ENCODE measurements at places on chromosomes 1 and 21.

GRCh38 chr1:241311056-241311746 lies 45.8 kb downstream of the RGS7 start:
- DNase-seq, result no peak

GRCh38 chr1:218971156-218971555 lies 202.5 kb upstream of the LYPLAL1 start:
- no peak for DNase-seq

- no peak for DNase-seq
These were observed 251.6 kb upstream of the DUSP10 start for GRCh38 chr1:221993444-221993948.

DNA sequence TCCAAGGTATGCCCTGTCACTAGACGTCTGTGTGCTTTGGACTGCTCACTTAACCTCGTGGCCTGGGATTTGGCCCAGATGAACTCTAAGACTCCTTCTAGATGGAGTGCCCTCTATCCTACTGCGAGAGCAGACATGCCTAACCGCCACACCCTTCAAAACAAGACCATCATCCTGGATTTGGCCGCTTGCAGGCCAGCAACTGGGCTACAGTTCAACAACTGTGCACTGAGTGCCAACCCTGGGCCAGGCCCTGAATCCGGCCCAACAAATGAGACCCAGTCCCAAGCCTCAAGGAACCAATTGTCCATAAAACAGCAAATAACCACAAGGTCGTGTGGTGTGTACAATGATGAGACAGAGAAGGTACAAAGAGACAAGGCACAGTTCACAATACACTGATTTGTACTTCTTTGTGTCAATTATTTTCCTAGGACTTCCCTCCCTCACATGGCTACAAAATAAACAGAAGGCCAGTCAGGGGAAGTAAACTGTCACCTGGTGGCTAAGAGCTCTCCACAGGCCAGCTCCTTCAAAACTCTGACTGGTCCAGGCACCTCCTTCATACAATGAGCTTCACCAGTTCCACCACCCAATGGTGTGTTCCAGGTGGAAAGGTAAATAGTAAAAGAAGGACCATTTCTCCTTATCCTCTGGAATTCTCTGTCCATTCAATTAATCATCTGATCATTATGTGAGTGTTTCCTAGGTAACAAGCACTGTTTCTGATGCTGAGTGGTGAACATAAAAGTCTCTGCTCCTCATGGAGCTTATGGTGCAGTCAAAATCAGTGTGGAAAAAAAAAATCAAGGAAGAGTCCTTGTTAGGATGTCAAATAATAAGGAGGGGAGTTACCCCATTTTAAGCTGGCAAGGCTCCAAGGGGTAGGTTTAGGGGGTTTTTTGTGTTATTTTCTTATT lies 60.4 kb downstream of the CAPZB start:
- no peak for DNase-seq

DNA sequence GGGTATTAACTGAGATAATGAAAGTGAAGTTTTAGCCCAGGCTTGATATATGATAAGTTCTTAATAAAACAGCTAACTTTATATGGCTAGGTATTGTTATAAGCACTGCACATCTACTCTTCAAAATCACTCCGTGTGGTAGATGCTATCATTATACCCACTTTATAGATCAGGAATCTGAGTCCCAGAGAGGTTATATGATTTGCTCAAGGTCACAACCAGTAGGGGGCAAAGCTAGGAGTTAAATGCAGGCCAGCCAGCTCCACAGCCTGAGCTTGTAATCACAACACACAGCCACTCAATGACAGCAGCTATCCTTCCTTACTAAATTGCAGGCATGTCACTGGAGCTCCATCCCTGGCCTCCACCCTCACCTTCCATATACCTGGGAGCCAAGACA lies 115.8 kb downstream of the CAPN8 start:
- DNase-seq, result no peak

Measured in SHP77 treated with DMSO at 0.1 percent for 48 hours (cell line).